ENCODE measurements at places on chromosomes 7 and 10.

DNA sequence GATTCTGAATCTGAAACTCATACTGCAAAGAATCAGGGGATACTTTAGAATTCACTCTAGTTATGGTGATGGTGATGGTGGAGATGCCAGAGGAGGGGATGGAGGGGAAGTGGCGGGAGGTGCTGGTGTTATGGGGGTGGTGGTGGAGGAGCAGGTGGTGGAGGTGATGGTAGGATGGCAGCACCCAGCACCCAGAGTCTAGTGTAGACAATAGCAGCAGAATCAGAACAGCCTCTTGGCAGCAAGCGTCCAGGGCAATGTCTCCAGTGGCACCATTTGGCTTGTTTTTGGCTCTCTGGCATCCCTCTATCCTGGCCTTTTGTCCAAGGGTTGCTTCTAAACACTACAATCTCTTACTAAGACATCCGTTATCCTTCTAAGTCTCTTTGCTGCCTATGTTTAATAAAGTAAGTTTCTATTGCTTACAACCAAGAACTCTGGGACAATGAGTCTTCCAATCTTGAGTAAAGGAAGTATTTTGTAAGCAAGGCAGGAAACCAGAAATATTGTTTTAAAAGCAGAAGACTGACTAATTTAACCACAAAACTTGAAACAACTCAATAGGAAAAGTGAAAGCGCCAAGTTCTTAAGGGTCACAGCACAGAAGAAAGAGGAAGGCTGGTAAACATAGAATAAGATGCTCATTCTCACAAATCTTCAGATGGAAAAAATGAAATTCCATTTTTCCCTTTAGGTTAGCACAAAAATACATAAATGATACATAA is 42.4 kb upstream of the GDF10 start:
- no peak for DNase-seq

DNA sequence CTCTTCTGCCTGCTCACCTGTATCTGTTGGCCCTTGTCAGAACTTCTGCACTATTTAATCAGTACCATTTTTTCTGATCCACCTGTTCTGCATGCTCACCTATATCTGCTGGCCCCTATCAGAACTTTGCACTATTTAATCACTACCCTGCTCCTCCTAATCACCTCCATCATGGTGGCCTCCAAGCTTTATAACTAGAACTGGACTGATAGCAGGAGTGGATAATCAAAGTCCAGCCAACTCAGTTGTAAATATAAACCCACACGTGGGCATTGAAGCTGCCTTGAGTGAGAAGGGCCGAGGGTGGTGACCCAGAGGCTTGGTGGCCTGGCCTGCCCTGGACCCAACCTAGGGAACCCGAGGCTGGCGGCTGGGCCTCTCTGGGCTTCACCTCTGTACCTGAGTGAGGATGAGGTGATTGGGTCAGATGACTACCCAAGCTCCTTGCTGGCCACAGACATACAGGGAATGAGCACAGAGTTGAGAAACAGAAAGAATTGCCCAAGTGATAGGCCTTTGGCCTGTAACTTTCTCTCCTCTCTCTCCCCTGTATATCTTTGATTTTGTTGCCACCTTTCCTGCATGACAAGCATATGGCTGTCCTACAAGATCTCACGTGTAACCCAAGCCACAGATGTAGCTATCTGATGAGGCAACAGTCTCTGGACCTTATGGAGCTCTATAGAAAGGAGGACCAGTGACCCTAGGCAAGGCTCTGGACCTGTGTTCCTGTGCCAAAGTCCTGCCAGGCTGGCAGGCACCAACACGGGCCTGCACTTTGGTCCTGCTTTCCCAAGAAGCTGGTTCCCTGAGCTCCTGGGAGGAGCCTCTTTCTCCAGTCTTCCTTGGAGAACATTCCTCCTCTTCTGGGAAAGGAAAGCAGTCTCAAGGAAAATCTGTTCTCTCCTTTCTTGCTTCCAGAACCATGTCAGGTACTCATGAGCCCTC is 23.4 kb upstream of the FAM3C start:
- no peak for DNase-seq

- no peak for DNase-seq
These were observed 120.0 kb upstream of the PLPP4 start for GRCh38 chr10:120336911-120337540.

DNA sequence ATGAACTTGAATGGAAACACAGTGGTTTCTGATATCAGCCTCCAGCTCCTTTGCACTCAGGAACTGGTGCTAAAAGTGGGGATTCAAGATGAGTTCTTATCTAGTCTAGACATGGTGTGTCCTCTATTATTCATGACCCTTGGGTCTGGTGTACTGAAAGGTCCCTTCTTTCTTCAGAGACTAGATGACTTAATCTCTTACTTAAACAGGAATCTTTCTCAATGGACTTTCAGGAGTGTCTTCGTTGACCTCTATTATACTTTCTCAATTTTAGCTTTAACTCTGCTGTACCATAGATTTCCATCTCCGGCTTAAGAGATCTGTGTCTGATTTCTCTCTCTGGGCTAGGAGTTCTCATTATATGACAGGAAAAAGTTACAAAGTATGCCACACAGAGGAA is 83.5 kb upstream of the INHBA start:
- no peak for DNase-seq

GRCh38 chr7:48421357-48421756 is 250.1 kb downstream of the ABCA13 start:
- no peak for DNase-seq

DNA sequence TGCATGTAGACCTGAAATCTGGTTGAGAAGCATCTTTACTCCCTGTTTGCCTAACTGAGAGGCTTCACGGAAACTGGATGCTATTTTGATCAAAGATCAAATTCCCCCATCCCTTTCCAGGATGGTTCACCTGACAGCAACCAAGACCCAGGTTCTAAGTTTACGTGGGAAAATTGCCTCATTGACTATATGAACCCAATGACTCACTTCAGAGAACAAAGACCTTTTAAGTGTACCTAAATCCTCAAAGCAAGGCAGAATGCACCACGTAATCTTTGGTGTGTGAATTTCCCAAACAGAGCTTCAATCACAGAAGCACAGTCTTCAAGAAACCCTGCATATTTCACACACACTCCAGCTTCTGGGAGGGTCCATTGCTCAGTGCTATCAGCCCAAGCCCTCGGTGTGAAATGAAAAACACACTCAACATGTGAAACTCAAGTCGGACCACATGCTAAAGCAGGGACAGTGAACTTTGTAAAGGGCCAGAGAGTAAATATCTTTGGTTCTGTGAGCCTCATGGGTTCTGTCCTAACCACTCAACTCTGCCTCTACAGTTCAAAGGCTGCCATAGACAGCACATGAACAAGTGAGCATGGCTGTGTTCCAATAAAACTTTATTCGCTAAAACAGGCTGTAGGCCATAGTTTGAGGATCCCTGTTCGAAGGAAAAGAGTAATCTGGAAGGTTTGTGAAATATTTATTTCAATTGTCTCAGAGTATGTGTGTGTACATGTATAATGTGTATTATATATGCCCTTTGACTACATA is 275.6 kb upstream of the FOXK1 start:
- DNase-seq = no peak

DNA sequence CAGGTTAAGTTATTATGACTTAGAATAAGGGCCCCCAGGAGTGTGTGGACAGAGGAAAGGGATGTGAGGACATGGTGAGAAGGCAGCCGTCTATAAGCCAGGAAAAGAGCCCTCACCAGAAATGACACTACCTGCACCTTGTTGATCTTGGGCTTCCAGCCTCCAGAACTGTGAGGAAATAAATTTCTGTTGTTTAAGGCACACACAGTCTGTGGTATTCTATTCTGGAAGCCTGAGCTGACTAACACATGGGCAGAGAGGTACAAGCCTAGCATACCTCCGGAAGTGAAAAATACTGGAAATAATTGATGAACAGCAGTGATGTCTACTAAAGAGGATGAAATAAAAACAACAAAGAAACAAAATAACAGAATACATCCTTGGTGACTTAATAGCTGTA is 46.1 kb upstream of the GRB10 start:
- no peak for DNase-seq

GRCh38 chr7:116500078-116500853 is 728 bp downstream of the CAV2 start:
- DNase-seq = no peak

- peak; percentile 51 for DNase-seq
These were observed 60.9 kb downstream of the ARMC3 start for GRCh38 chr10:22988581-22989360.

DNA sequence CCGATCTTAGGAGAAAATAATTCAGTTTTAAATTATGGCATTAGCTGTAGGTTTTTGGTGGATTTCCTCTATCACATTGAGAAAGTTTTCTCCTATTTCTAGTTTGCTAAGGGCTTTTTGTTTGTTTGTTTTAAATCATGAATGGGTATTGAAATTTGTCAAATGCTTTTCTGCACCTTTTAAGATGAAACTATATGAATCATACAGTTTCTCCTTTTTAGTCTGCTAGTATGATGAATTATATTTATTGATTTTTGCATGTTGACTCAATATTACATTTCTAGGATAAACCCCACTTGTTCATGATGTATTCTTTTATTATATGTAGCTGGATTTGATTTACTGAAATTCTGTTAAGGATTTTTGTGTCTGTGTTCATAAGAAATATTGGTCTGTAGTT is 70.3 kb upstream of the PIP4K2A start:
- no peak for DNase-seq

DNA sequence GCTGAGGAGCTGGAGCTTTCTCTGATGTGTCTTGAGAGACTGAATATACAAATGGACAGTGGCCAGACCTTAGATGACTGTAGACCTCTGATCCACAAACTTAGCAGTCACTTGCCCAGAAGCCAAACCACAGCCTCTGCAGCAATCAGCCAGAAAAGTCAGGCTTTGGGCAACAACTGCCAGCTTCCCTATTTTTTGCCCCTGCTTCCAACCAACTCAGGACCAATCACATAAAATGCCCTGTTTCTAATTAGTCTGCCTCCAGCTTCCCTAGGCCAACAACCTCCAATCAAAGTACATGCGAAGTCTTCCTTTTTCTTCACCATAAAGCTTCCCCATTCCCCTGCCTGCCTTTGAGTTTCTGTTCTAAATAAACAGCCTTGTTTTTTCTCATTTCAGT is 37.8 kb upstream of the CACUL1 start:
- no peak for DNase-seq

DNA sequence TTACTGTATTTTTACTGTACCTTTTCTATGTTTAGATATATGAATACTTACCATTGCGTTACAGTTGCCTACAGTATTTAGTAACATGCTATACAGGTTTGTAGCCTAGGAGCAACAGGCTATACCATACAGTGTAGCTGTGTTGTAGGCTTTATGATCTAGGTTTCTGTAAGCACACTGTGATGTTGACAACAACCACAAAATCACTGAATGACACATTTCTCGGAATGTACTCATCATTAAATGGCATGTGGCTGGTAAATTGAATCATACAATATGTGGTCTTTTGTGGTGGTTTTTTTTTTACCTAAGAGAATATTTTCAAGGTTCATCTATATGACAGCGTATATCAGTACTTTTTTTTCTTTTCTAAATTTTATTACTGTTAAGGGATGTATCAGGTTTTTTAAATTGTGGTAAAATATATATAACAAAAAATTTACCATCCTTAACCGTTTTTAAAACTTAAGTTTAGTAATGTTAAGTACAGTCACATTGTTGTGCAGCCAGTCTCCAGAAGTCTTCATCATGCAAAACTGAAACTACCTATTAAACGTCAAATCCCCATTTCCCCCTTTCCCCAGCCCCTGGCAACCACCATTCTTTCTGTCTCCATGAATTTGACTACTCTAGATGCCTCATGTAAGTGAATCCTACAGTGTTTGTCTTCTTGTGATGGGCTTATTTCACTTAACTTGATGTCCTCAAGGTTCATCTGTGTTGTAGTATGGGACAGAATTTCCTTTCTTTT is 21.5 kb downstream of the BTAF1 start:
- DNase-seq = no peak

- DNase-seq = no peak
These were observed 480.9 kb downstream of the PHTF2 start for GRCh38 chr7:78279457-78279856.

GRCh38 chr10:49134327-49134726 is 506 bp upstream of the FAM170B start:
- DNase-seq = no peak

GRCh38 chr10:12772797-12773587 is 228.5 kb downstream of the CCDC3 start:
- no peak for DNase-seq
